Neural progenitor cell (in vitro differentiated cells): ENCODE measurements at places on chromosomes 4 and X.

- no peak for DNase-seq
Measured at GRCh38 chr4:180152831-180153230, 2090.4 kb upstream of the TENM3 start.

DNA sequence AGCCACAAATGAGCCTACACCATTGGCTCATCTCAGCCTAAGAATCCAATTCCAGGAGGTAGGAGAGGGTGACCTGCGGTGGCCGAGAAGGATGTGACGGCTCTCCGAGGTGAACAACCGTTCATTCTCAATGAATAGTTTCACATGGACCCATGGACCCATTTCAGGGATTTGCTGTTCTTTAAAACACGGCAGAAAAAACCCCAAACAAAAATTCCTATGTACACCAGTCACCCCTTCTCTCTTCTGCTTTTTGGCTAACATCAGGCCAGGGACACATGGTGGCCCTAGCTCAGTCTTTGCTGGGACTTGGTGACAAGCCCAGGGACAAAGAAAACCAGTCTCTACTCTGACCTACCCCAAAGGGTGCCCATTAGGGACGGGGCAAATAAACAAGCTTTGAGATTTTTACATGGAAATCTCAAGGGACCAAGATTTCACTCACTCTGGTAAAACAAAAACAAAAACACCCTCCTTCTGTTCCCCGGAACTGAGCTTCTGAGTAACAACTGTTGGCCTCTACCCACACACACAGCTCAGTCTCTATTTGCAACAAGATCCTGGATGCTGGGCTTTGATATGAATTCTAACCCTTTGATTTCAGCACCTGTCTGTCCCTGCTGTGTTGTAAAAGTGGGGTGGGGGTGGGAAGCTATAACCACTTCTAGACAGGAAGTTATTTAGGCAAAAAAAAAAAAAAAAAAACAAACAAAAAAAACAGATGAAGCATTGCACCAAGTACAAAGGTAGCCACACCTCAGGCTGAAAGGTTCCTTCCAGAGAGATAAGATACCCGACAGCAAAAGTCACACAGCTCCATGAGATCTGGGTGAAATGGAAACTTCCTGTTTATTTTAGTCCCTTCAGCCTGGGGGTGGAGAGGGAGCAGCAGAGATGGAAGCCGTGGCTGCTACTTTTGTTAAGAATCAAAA lies 49.0 kb downstream of the DDX3X start:
- DNase-seq: no peak

DNA sequence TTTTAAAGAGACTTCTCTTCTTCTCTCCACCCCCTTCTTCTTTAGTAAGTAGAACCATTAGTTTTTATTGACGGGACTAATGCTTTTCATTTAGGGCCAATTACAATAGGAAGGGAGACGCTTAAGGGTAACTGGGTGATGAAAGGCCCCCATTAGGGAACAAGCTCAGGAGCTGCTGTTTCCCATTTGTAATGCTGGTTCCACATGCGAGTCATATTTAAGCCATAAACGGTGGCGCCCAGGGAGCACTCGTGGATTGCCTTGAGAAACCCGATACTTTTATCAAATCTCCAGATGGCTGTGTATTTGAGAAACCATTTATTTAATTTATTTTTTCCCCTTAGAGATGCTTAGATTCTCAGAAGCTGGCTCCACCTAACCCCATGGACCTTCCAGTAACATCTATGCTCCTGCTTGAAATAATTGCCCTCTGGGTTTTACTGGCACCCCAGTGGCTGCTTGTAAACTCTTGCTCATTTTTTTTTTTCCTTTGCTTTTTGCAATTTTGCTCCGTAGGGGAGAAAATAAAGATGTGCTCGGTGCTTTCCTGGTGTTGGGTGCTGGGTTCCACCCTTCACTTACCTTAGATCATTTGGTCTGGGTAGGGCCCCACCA lies 124.2 kb upstream of the MSX1 start:
- no peak for DNase-seq

DNA sequence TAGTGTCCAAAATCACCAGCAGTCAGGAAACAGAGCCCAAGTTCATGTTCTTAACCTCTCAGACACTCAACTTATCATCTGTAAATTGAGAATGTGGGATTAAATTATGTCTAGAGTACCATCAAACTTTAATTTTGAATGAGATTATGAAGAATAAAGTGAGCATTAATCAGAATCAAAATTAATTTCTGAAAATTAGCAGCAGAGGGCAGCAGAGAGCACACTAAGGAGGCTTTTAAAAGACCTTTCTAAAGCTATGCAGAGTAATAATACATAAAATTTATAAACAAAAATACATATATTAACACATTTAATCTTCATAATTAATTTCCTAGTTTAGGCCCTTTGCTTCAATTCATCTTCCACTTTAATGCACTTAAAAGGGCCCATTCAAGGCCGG lies 7.1 kb downstream of the TASL start:
- no peak for DNase-seq

GRCh38 chr4:3335385-3335784 lies 42.6 kb downstream of the RGS12 start:
- no peak for DNase-seq

- DNase-seq: no peak
Measured at GRCh38 chr4:182862921-182863320, 54.3 kb downstream of the DCTD start.
